Stimulated activated CD8-positive, alpha-beta memory T cell treated with anti-CD3 and anti-CD28 coated beads, Interleukin-2, amount 100 ng/mL, for 1 hour (primary cell): ENCODE measurements at places on chromosomes 3 and 15.

DNA sequence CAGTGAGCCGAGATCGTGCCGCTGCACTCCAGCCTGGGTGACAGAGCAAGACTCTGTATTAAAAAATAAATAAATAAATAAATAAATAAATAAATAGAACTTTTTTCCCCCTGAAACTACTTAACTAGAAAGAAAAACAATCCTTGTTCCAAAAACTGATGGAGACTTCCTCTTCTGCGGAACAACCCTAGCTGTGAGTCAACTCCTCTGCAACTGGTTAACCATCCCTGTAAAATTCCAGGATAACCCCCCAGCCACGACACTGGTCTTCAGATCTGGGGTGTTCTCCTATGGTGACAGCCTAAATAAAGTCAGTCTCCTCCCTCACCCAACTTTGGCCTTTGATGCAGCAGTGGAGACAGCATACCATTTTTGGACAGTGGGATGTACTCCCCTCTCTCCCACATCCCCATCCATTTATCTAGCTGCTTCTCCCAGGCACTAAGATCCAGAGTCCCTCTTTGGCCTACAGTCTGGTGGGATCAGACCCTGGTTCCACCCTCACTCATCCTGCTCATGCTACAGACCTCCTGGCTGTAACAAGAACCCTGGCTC is 352.6 kb downstream of the OCA2 start:
- no peak for DNase-seq

DNA sequence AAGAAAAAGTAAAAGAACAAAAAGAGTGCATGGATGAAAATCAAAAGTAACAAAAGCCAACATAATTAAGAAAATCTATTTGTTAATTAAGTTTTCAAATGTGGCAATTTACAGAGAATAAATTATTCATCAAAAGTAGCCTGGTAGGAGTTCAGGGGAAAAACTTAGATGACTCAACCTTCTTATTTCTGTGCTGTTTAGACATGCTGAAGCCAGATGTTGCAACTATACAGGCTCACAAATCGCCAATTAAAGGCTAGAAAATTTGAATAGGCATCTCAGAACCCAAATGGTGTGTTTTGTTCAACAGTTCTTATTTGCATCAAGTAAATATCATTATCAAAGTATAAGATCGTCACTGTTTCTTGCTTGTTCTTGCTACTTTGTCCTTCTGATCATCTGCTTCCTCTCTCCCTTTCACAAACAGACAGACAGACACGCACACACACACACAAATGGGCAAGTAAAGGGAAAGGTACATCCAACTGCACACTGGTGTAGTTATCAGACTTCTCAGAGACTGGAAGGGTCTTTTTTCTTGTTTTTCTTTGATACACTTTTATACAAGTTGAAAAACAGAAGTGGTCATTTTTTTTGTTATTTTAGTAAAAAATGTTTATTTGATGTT is 572.2 kb downstream of the MECOM start:
- DNase-seq = no peak

GRCh38 chr15:41238100-41238499 is 7.0 kb downstream of the CHP1 start:
- DNase-seq = no peak

DNA sequence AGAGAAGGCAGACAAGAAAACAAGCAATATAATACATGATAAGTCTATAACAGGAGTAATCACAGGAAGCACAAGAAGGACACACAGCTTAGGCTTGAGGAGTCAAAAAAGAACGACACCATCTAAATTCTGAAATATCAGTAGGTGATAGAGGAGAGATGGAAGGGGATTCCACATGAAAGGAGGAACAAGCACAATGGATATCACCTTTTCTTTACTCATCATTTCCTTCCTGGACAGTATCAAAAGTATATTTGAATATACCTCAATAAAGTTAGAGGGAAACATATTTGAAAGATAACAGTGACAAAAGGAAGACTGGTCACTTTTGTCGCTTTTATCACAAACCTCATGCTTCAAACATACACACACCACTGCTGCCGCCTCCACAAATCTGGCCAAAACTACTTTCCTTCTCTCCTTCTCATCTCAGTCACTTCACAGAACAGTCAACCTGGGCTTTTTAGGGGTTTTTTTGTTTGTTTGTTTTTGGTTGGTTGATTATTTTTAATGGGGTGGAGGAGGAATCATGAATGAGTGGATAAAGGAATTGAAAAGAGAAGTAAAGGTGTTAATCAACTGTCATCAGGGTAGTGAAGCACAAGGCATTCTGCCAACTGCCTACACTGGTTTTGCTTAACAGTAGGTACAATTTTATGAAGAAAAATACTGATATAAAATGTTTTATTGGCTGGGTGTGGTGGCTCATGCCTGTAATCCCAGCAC is 18.5 kb downstream of the DENND4A start:
- DNase-seq = no peak

DNA sequence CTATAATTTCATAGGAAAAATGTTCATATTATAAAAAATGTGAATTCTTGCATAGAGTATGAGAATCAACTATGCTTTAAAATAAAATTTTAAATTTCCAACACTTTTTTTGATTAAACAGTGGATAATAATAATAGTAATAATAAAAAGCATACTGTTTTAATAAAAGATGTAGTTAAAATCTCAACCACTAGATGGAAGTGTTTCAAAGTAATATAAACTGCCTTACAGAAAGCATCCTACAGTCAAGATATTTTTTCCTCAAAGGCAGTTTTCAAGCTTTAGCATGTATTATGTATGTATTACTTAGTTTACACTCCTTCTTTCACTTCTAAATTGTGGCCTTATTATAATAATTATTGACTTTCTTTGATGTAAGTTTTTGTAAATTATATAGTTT is 217.5 kb downstream of the CHL1 start:
- DNase-seq = no peak

- no peak for DNase-seq
Observed at GRCh38 chr15:80514071-80514780, 110.0 kb downstream of the ARNT2 start.
